ENCODE measurements at places on chromosomes 4 and X. TPM values are rescaled to one million over a fixed set of nuclear protein-coding genes. Genes with fewer than 3 reads are reported as not detected.

CPLX1 gene
- 1.0 TPM for total RNA-seq

PRAF2 gene
- total RNA-seq, result 15.9 TPM

APOOL gene
- total RNA-seq, result 19.4 TPM

SPINK2 gene
- total RNA-seq, result 0.54 TPM

PYURF gene
- 54.6 TPM for total RNA-seq

NLRP2B gene
- total RNA-seq, result not detected

C4orf50 gene
- total RNA-seq, result 0.16 TPM

EGF gene
- not detected for total RNA-seq

GYPE gene
- not detected for total RNA-seq

All from activated CD4-positive, alpha-beta T cell treated with anti-CD3 and anti-CD28 coated beads, Interleukin-2, amount 10 ng/mL, durations not matched to agents 24 days and 14 days (primary cell).